ENCODE measurements at places on chromosomes 1 and 21.
A peak's percentile ranks its signal among the peaks of the same experiment; 100 is the strongest.

DNA sequence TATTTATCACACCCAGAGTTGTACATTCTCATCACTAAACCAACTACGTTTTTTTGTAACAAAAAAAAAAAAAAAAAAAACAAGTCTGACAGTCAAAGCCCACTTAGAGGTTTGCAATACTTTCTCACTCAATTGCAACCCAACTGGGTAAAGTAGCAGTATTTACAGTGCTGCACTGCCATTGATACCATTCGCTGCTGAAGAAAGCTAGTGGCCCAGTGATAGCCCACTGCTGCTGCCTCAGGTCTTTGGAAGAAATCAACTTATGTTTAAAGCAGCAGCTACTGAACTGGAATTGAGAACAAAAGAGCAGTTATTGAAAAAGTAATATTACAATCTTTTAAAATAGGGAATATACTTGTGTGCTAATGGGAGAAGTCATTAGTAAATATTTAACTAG lies 2.7 kb downstream of the HNRNPU start:
- DNase-seq = no peak

- peak; percentile 68 for DNase-seq
Observed at GRCh38 chr1:67367370-67368045, 59.8 kb downstream of the IL12RB2 start.

GRCh38 chr1:42961312-42962091 lies 2.8 kb upstream of the SLC2A1 start:
- DNase-seq = peak; percentile 92

GRCh38 chr1:234886081-234886984 lies 242.3 kb downstream of the TOMM20 start:
- DNase-seq = no peak

GRCh38 chr1:3473381-3473844 lies 18.9 kb downstream of the ARHGEF16 start:
- DNase-seq = no peak

- DNase-seq = no peak
Observed at GRCh38 chr1:154623358-154623757, 15.4 kb upstream of the ADAR start.
